ENCODE measurements at places on chromosomes 2 and 18.

- no peak for DNase-seq
Observed at GRCh38 chr2:79235135-79235534, 75.6 kb upstream of the REG3A start.

- no peak for DNase-seq
Observed at GRCh38 chr2:95578539-95578938, 13.3 kb upstream of the TRIM43 start.

DNA sequence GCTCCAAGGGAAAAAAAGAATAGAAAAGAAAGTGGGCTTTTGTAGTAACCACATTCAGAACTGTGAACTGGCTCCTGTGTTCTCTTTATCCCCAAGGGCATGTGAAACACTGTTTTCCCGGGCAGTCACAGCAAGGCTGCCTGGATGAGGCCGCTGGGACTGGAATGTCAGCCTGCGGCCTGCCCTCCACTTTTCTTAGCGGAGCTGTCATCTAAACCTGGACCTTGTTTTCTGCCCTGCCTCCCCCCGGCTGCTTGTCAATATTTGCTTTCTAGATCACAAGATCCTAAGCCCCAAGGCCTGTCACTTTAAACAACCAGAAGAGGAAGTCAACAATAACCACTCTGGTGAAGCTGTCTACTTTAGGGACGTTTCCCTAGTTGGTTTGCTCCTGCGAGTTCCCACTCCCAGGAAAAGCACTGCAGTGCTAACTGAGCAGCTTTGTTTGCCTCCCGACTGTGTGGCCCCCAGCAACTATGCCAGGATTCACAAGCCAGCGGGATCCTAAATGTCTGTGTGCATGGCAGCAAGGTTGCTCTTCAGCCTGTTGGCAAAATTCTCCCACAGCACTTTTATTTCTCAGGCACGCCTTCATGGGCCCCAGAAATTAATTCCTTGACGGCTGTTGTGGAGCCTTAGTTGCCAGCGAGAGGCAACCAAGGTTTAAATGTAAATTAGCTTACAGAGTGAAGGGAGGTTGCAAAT is 30.6 kb downstream of the SOWAHC start:
- no peak for DNase-seq

- no peak for DNase-seq
Observed at GRCh38 chr2:75920859-75921551, 210.3 kb upstream of the GCFC2 start.

GRCh38 chr2:121251497-121251896 is 33.5 kb downstream of the TFCP2L1 start:
- no peak for DNase-seq

- DNase-seq: no peak
Observed at GRCh38 chr2:67289271-67289670, 107.9 kb upstream of the ETAA1 start.

GRCh38 chr18:27985832-27986231 is 191.1 kb downstream of the CDH2 start:
- DNase-seq: no peak

- DNase-seq: no peak
Observed at GRCh38 chr2:145116834-145117725, 597.2 kb upstream of the ZEB2 start.

Data from NCI-H187 (cell line).